Activated CD4-positive, alpha-beta T cell treated with anti-CD3 and anti-CD28 coated beads, Interleukin-2, Interleukin-4, amounts not matched to agents 100 ng/mL and 50 ng/mL, durations not matched to agents 16 hours and 8 hours (primary cell): ENCODE measurements at places on chromosomes 2 and 18.
A peak's percentile ranks its signal among the peaks of the same experiment; 100 is the strongest.

GRCh38 chr2:42025151-42025582, 22.7 kb upstream of the PKDCC start:
- no peak for DNase-seq

DNA sequence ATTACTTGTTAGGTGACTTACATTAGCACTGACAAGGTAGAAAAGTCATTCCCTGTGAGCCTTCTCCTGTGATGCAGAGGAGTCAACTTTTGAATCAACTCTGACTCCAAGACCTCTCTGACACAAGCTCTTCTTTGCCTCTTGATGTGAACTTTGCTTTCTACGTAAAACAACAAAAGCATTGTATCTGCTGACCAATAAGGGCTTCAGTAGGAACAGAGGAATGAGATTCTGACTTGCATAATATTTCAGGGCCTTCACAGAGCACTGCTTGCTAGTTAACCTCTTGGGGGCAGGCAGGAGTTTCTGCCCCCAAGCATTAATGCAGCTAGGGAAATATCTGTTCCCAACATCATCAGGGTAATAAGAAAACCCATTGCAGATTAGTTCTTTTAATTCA, 791.5 kb downstream of the BCL11A start:
- no peak for DNase-seq

DNA sequence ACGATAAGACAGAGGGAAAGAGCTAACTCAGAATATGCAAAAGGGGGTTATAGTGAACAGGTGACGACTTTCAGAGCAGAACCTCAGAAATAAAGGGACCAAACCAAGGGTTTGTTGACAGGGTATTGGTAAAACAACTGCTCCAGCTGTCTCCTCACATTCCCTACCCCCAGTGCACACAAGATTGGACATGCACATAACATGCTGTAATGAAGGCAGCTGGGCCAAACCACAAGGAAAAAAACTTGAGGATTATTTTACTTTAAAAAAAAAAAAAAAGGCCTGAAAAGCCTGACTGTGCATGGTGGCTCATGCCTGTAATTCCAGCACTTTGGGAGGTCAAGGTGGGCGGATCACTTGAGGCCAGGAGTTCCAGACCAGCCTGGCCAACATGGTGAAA, 3.5 kb downstream of the RBM43 start:
- DNase-seq: no peak

DNA sequence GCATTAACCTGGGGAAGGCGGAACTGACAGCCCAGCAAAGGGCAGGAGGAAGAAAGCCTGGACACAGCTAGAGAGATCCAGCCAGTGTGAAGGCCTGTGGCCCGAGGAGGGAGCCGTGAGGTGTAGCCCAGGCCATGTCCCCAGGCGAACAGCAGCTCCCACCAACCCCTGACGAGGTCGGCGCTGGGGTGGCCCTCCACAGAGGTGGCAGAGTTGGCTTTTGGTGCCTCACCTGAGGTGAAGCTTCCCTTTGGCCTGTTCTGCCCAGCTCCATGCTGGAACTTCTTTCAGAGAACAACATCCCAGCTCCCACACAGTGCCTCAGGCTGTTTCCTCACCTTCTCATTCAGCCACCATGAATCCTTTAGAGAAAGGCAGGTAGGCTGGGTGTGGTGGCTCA, 13.3 kb downstream of the TMEM177 start:
- DNase-seq: no peak

DNA sequence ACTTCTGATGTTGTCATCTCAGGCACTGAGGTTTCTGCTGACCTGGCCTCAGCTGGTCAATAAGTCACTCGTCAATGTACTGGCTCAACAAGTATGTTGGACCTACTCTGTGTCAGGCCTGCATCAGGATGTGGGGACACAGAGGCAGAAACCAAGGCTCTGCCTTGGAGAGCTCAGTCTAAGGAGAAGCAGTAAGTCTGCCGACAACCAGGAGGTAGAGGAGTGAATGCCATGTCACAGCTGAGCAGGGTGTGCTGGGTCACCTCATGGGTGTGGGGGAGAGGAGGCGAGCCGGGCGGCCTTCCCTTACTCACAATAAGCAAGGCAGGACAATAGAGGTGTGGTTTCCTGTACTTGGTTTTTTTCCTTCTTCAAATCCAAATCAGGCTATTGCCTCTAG, 75.8 kb downstream of the COLEC12 start:
- DNase-seq: no peak

GRCh38 chr2:132542953-132543569, 126.5 kb downstream of the GPR39 start:
- no peak for DNase-seq

DNA sequence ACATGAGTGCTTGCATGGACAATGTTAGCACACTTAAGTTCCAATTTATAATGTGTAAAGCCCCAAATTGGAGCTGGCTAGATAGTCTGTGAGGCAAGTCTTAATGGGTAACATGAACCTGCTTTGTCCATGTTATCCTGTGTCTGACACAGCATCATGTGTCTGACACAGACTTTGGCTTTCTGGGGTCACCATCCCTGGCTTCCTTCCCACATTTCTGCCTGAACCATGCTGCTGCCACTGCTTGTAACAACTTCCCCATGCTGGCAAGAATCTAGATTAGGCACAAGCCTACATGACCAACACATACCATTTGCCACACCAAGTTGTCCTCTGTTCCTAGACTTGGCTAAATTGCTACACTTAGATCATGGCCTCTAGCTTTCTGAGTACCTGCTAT, 49.8 kb upstream of the ZBTB7C start:
- DNase-seq: no peak

- DNase-seq: no peak
Measured at GRCh38 chr2:45227347-45227746, 218.1 kb upstream of the SIX2 start.

- DNase-seq: no peak
Measured at GRCh38 chr18:33460681-33461080, 20.2 kb upstream of the CCDC178 start.

GRCh38 chr2:178976351-178976750, 73.6 kb downstream of the CCDC141 start:
- no peak for DNase-seq

DNA sequence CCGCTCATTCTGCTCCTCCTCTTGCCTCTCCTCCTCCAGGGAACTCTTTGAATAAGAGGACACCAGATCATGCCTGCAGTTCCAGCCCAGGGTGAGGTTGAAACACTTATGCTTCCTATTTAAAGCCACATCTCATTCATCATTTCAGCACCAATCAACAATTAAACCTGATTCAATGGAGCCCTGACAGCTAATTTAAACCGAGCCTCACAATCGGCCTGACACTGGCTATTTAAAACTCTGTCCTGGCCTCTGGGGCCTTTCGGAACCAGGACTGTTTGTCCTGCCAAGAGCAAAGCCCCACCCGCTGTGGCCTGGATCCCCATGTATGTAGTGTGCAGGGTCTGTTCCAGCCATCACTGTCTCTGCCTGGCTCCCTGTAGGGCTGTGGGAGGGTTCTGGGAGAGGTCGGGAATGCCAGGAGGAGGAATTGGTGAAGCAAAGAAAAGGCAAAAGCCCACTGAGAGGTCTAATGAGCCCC, 97.4 kb downstream of the MCFD2 start:
- DNase-seq: no peak

- peak; percentile 74 for DNase-seq
Measured at GRCh38 chr18:13019301-13019700, 28.1 kb downstream of the CEP192 start.

GRCh38 chr18:58726671-58727070, 55.4 kb downstream of the MALT1 start:
- DNase-seq: no peak

DNA sequence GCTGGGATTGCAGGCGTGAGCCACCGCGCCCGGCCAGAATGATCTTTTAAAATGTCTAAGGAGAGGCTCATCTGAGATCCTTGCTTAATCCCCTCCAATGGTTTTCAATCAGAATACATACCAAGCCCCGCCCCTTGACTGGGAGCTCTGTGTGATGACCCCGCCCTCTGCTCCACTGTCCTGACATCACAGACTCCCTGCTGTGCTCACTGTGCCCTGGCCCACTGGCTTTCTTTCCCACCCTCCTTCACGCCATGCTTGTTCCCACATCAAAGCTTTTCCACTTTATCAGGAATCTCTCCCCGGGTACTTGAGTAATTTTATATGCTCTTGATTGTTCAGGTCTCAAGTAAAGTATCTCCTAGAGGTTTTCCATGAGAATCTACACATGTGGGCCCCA, 762.3 kb upstream of the ID2 start:
- no peak for DNase-seq

DNA sequence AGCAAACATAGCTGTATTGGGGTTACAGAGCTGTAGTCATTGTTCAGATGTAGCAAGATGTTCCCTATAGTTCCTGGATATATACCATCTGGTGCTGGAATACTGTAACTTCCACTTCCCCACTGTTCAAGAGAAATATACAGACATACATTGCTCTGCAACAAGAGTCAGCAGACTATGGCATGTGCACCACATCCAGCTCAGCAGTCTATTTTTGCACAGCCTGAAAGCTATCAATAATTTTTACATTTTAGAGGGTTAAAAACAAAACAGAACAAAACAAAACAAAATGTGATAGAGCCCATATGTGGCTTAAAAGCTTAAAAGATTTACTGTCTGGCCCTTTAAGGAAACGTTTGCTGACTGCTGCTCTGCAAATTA, 31.8 kb upstream of the VIT start:
- DNase-seq: no peak

DNA sequence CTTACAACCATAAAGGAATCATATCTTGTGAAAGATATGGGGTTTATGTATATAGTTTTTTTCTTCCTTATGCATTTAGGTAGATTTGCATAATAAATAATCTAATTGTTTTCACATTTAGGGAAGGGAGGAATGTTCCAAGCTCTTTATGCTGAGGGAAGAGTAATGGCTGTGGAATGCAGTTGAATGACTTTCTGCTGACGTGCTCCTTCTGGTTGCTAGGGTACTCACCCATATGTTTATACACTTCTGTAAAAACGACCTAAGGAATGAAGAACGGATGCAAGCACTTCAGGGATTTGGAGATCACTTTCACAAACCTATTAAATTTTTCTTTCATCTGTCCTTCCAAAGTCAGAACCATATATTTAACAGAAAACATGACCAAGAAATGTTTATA, 29.2 kb upstream of the PPP4R1 start:
- DNase-seq: no peak

GRCh38 chr18:77054288-77054605, 78.3 kb downstream of the MBP start:
- DNase-seq: peak; percentile 49

- no peak for DNase-seq
Measured at GRCh38 chr2:58914733-58915505, 673.8 kb upstream of the FANCL start.

GRCh38 chr18:71995904-71996465, 548.2 kb downstream of the CBLN2 start:
- no peak for DNase-seq

DNA sequence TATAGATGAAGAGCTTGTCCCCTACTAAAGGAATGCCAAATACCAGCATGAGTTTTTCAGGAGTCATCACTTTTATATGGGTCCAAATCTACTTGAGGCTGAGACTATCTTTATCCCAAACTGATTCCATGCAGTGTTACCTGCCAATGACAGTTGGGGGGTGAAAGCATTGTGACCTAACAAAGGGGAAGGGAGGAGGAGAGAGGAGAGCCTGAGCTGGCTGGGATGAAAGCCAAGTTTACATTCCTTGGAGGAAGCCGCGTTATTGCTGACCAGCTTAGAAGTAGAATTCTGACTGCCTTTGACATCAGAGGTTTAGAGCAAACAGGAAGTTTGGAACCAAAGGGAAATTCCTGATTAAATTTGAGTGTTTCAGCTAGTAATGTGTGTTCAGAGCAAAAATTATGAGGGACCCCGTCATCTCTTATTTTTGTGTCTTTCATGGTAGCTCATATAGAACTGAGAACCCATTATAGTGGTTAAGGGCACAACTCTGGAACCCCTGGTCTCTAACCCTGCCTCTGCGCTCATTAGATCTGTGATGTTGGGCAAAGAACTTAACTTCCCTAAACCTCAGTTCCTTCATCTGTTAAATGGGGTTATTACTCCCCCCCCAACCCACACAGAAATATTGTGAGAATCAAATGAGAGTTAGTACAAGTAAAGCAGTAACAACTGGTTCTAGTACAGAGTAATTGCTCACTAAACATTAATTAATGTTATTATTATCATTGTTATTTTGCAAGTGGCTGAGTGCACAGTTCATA, 199.3 kb upstream of the EPAS1 start:
- no peak for DNase-seq

GRCh38 chr18:42872838-42873237, 242.6 kb downstream of the RIT2 start:
- DNase-seq: no peak

GRCh38 chr2:159518321-159519005, 97.9 kb downstream of the BAZ2B start:
- DNase-seq: no peak

- DNase-seq: no peak
Measured at GRCh38 chr2:204115137-204116056, 178.8 kb downstream of the ICOS start.

- no peak for DNase-seq
Measured at GRCh38 chr2:235859651-235860050, 308.5 kb downstream of the GBX2 start.

- DNase-seq: no peak
Measured at GRCh38 chr2:211144078-211144477, 587.7 kb downstream of the CPS1 start.

- DNase-seq: no peak
Measured at GRCh38 chr18:58842978-58843687, 21.5 kb upstream of the ZNF532 start.

DNA sequence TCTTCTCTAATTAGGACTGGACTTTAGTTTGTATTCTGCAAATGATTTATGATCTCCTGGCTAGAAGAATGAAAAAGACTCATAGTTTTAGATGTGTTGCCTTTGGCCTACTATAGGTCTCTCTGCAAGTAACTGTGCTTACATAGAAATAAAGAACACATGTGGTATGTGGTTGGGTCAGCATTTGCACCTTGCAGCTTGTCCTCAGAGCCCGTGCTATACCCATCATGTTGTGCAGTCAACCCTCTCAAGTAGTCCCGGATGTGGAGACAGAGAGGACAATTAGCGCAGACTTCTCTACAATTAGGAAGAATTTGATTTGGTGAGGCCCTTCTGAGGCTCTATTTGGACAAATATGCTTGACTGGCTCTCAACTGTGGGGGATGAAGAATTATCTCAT, 203.7 kb upstream of the ITGA4 start:
- no peak for DNase-seq
